ENCODE measurements at places on chromosomes 11 and 22.

DNA sequence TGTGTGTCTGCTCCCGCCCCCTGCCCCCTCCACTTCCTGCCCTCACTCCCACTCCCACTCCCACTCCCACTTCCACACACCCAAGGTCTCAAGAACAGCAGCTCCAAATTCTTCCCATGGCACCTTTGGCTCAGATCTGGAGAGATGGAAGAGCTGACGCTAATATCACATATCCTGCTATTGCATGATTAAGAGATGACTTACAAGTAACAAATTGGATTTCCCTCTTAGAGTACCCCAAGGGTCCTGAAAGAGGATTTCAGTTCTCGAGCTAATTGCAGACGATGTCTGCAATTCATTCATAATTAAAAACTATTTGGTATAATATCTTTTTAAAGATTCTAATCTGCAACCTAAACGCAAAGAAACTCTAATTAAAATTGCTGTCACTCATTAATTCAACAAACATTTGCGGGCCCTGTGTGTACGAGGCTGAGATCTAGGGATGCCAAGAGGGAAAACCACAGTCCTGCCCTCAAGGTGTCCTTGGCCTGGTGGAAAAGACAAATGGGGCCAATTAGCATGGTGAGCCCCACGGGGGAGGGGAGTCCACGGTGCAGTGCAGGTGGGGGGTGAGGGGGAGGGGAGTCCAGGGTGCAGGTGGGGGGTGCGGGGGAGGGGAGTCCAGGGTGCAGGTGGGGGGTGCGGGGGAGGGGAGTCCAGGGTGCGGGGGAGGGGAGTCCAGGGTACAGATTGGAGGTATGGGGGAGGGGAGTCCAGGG is 50.3 kb downstream of the CELSR1 start:
- DNase-seq, result no peak

DNA sequence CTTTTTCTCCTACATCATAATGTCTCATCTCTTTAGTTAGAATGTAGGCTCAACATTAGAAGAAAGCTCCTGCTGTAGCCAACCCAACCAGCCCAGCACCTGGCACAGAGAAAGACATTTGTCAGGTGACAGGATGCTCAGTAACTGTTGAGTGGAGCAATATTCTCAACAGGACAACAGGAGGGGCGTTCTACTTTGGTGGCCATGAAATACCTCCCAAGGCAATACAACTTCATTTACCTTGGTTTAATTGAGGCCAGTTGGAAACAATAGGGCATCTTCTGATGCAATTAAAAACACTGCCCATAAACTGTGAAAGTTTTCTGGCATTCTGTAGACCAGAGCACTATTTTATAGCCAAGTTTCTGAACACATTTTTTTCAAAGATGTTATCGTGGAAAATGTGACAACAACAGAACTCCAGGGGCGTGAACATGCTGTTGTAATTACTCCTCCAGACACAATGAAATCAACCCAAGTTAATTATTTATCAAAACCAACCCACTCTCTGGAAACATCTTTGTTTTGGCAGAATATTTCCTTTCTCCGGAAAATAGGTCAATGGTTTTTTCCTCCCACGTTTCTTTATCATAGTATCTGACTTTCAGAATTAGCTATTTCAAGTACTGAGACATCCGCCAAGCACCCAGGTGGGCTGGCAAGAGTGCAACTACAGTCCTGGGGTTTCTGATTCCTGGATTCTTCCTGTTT is 538.1 kb downstream of the SOX6 start:
- no peak for DNase-seq

- DNase-seq, result peak; percentile 71
These were observed 196.7 kb downstream of the DSCAML1 start for GRCh38 chr11:117600234-117600783.

DNA sequence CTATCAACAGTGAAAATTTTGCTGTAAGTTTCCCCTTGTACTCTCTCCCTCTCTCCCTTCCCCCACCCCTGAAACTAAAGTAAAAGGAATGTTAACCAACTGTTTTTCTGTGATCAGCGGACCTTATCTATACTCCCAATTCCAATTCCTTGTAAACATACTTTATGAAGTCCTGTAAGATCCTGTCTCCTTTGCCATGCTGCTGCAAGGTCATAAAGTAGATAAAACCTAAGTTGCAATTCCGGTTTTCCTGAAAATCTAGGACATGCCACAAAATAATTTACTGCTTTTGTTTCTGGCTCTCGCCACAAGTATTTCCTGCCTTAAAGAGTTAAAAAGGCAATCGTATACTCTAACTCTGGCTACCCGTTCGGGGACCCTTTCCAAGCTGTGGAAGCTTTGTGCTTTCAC is 1469.0 kb downstream of the LRRC4C start:
- no peak for DNase-seq

- DNase-seq, result no peak
These were observed 47.6 kb downstream of the GGTLC2 start for GRCh38 chr22:22691716-22692701.
